ENCODE measurements at places on chromosomes 1 and 21.

GRCh38 chr1:36869054-36869453, 165.3 kb downstream of the GRIK3 start:
- DNase-seq, result no peak

GRCh38 chr1:46466477-46467182, 23.0 kb upstream of the DMBX1 start:
- no peak for DNase-seq

GRCh38 chr1:10705953-10706352, 90.5 kb downstream of the CASZ1 start:
- DNase-seq, result no peak

- no peak for DNase-seq
Measured at GRCh38 chr1:150791585-150791984, 16.5 kb downstream of the CTSK start.

- no peak for DNase-seq
Measured at GRCh38 chr1:114512595-114513280, 1.7 kb upstream of the TRIM33 start.

DNA sequence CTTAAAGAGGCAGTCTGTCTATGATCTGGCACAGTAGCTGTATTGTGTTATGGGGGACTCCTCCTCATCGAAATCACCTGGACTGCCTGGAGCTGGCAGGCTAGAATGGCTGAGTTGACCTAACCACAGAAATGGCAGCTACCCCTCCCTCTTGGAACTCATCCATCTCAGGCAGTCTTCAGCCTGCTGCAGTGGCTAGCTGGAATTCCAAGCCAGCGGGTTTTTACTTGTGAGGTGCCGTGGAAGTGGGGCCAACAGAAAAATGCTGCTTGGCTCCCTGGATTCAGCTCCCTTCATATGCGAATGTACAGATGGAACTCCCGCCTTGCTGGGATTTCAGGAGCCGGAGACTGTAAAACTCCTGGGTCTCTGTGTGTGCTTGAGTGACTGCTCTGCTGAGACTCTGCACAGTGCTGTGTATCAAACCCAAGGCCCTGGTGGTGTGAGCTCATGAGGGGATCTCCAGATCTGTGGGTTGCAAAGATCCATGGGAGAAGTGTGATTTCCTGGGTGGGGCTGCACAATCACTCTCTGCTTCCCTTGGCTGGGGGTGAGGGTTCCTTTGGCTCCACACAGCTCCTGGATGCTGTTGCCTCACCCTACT, 316.9 kb downstream of the CTH start:
- DNase-seq, result no peak

GRCh38 chr1:1156140-1157032, 17.3 kb upstream of the TTLL10 start:
- no peak for DNase-seq

- DNase-seq, result no peak
Measured at GRCh38 chr1:82395440-82395839, 594.7 kb downstream of the ADGRL2 start.

- DNase-seq, result no peak
Measured at GRCh38 chr1:204424621-204425020, 13.0 kb upstream of the PPP1R15B start.

DNA sequence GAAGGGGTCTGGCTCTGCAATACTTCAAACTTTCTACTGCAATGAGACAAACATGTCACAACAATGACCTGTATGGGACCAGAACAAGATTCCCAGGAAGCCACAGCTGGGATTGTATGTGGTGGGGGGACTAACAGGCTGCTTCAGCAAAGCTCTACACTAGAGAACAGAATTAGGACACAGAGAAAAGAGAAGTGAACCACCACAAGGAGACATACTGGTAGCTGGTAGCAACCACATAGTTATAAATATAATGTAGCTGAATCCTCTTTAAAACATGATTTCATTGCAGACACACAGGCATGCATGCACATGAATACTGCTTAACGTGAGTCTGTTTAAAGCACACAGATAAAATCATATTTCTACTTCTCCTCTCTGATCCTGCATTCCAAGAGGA, 3.5 kb upstream of the ILDR2 start:
- DNase-seq, result no peak

DNA sequence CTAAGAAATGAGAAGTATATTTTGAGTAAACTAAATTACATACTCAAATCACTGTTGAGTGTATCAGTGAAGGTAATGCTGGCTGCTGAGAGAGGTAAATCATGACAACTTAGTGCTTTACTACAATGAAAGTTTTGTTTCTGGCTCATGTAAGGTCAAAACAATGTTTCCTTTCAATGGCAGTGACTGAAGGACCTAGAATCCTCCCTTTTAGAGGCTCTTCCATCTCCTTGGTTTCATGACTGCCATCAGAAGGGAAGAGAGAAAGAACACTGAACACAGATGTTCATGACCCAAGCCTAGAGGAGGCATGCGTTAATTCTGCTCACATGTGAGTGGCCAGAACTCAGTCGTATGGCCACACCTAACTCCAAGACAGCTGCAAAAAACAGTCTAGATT, 130.6 kb downstream of the AKT3 start:
- DNase-seq, result no peak

DNA sequence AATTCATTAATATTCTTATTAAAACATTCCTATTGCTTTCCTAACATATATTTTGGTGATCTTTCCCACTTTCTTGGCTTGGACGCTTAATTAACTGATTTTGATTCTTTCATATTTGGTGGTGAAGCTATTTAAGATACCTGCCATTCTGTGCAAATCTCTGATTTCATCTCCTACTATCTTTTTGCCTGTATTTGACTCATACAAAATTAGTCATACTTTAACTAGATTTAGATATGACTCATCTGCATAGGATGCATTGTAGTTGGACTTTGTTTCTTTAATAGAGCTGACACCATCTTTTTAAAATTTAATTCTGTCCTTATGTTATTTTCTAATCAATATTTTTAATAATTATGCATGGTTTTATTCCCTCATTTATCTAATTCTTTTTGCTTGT, 93.8 kb upstream of the PLPPR4 start:
- peak; percentile 43 for DNase-seq

DNA sequence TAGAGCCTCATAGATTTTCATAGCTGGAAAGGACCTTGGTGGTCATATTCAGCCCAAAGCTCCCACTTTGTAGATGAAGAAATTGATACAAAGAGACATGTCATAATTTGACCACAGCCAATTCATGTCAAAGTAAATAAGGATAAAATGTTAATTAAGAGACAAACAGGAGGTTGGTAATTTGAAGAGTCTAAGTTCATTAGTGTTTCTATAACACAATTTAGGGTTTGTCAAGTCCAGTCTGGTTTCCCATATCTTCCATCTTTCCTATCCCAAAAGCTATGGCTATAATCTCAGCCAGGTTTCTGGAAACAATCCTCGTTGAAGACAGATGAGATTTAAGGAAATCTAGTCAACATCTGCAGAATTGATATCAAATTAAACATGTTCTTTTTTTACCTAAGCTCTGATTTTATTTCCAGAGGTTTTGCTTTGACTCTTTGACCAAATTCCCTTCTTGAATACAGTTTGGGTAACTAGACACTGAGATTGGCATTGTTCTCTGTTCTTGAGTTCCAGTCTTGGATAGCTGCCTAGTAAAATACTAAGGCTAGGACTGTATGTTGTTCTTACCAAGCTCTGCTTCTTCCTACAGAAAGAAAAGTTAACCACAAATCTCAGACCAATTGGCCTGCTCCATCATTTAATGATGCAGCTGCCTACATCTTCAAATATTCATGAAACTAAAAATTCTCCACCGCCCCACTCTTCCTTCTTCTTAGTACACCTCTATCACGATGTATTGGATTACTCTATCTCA, 62.0 kb downstream of the SLC44A5 start:
- no peak for DNase-seq

GRCh38 chr1:33842348-33842747, 21.5 kb upstream of the HMGB4 start:
- DNase-seq, result no peak

GRCh38 chr1:68495968-68496679, 758 bp downstream of the DEPDC1 start:
- peak; percentile 2 for DNase-seq

DNA sequence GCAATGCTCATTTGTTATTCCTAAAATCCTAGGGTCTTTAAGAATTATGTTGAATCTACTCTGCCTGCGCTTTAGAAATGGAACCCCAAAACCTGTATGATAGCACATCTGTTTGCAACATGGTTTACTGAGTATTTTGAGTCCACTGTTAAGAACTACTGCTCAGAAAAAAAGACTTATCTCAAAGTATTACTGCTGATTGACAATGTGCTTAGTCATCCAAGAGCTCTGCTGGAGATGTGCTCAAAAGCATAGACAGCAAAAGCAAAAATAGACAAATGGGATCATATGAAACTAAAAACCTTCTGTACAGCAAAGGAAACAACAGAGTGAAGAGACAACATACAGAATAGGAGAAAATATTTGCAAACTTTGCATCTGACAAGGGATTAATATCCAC, 107.0 kb downstream of the CTH start:
- no peak for DNase-seq

- no peak for DNase-seq
Measured at GRCh38 chr21:42352441-42353095, 1.8 kb upstream of the TFF2 start.

DNA sequence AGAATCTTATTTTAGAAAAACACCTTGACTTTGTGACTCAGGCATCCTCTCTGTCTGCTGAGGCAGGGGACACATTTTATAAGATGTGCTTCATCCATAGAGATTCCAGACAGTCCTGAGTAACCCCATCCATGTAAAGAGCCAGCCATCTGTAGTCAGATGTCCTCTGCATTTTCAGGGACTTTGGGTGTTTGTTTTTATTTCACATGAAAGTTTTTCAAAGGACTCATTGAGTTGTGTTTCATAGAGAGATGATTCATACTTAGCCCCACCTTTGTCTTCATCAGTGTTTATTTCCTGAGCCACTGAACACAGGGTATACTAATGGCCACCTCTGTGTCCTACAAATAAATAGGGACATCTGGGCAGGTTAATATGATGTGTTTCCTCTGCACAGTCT, 280.4 kb downstream of the CACNA1E start:
- DNase-seq, result no peak

- DNase-seq, result no peak
Measured at GRCh38 chr1:55555956-55556725, 341.0 kb upstream of the USP24 start.

DNA sequence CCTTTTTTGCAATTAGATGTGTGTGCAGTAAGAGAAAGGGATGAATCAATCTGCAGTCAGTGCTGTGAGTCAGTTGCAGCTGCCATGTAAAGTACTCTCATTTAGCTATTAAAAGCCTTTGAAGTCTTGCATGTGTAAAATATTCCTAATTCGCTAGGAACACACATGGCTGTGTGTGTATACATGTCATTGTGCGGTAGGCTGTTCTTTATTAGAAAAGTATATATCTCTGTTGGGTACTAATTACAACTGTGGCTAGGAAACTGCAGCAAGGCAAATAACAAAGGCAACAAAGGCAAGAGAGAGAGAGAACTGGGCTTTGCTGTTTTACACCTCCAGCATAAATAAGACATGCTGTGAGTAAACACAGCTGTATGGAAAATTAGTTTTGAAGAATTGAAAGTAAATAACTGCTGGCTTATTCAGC, 41.7 kb downstream of the EPB41 start:
- DNase-seq, result peak; percentile 11

- peak; percentile 72 for DNase-seq
Measured at GRCh38 chr1:43799656-43800635, 92.6 kb downstream of the ST3GAL3 start.

GRCh38 chr1:7284839-7285435, 486.2 kb upstream of the VAMP3 start:
- peak; percentile 49 for DNase-seq

GRCh38 chr1:234600418-234601281, 9.3 kb downstream of the IRF2BP2 start:
- DNase-seq, result peak; percentile 18

- no peak for DNase-seq
Measured at GRCh38 chr1:45508295-45509151, 8.4 kb downstream of the MMACHC start.

GRCh38 chr1:119737040-119737682, 25.4 kb downstream of the PHGDH start:
- no peak for DNase-seq

- no peak for DNase-seq
Measured at GRCh38 chr1:54885237-54885679, 1.7 kb downstream of the DHCR24 start.

DNA sequence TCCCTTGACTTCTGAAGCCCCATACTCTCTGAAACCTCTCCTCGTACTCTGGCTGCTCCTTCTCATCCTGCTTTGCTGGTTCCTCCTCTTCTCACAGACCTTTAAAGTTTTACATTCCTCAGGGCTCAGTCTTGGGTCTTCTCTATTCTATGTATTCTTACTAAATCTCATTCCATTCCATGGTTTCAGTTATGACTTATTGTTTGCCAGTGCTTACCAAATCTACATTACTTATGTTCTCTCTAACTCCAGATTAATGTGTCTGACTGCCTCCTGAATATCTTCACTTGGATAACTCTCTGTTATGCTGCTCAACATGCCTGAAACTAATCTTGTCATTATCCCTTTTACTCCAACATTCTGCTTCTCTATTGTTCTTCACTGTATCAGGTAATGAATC, 5.4 kb upstream of the SLC35D1 start:
- peak; percentile 28 for DNase-seq

DNA sequence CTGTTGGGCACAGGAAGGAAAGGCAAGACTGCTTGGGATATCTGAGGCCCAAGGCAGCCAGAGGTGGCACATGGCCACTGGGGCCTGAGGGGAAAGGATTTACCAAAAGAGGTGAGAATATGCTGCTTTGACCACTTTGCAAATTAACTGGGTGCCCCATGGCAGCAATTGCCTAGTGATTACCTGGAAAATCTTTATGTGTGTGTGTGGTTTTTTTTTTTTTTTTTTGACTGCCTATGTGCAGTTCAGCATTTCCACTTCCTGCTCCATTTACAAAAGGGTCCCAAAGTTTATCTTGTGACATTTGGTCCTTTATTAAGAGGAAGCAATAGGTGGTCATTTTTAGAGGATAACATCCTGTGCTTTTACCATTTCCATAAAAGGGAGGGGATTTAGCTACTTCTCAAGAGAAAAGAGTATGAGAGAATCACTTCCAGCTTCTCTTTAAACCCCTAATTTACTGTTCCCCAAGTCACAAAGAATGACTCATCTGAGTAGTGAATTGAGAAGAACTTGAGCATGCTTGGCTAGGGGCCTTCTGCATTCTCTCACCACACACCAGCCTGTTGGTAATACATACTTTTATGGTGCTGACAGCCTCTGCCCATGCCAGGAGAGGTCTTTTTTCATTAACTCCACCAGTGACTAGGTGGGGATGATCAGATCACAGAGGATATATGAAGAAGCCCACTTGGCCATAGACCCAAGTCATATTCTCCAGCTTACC, 52.1 kb downstream of the SYDE2 start:
- DNase-seq, result peak; percentile 65

DNA sequence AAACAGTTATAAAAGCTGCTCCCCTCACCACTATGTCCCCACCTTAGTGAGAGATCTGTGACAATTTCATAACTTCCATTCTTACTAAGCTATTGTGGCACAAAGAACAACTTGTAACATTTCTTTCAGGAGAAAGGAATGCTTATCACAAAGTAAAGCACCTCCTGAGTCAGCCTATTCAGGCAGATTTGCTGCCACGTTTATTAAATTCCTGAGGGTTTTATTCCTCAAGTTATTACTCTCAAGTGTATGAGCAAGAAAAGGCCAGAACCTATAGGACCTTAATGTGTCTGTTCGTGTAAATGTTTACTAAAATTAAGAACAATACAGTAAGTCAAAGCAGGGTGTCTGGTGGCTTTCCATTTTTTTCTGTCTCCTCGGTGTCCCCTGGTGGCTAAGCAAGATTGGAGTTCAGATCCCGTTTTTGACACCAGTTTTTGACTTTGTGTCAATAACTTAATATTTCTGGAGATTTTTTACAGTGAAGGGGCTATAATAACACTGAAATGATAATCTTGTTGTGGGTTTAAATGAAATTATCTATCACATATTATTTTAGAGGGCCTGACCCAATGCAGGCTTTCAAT, 1539.6 kb downstream of the BRINP3 start:
- DNase-seq, result peak; percentile 3

Data from fibroblast of skin of right quadriceps (primary cell).